NCI-H2029 treated with DMSO at 0.1 percent for 48 hours (cell line): ENCODE measurements at places on chromosomes 6 and 20.

DNA sequence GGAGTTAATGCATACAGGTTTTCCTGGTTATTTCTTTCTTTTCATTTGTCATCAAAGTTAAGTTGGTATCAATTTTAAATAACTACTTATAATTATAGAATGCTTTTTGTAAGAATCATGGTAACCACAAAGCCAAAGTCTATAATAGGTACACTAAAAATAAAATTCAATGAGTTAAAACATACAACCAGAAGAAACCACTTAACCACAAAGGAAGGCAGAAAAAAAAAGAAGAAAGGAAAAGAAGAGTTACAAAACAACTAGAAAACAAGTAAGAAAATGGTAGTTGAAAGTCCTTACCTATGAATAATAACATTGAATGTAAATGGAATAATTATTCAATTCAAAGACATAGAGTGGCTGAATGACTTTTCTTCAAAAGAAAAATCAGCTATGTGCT is 45.6 kb downstream of the THBS2 start:
- no peak for DNase-seq

- DNase-seq = no peak
These were observed 123.4 kb upstream of the MAFB start for GRCh38 chr20:40812415-40812925.

GRCh38 chr20:23244916-23245552 is 105.6 kb upstream of the NXT1 start:
- DNase-seq = no peak

DNA sequence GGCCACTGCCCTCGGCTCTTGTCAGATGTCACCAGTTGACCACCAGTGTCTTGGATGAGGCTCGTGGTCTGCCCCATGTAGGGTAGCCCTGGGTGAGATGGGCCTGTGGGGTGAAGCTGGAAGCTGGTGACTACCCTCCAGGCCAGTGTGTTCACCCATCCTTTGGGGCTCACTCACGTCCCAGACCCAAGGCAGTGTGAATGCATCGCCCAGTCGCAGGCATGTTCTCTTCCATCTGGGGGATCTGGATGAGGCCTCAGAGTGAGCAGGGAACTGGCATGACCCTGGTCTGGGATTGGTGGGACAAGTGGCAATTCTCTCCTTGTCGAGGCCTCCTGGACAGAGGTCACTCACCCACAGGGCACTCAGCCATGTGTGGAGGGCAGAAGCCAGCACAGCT is 120.1 kb upstream of the PHACTR3 start:
- no peak for DNase-seq
